ENCODE measurements at places on chromosomes 16 and 17. TPM values are rescaled to one million over a fixed set of nuclear protein-coding genes. Genes with fewer than 3 reads are reported as not detected.
A peak's percentile ranks its signal among the peaks of the same experiment; 100 is the strongest.

Gene ZNF624
- total RNA-seq: 3.8 TPM

- DNase-seq: peak; percentile 16
Measured at GRCh38 chr17:6427279-6427781, 7.6 kb downstream of the AIPL1 start.

DNA sequence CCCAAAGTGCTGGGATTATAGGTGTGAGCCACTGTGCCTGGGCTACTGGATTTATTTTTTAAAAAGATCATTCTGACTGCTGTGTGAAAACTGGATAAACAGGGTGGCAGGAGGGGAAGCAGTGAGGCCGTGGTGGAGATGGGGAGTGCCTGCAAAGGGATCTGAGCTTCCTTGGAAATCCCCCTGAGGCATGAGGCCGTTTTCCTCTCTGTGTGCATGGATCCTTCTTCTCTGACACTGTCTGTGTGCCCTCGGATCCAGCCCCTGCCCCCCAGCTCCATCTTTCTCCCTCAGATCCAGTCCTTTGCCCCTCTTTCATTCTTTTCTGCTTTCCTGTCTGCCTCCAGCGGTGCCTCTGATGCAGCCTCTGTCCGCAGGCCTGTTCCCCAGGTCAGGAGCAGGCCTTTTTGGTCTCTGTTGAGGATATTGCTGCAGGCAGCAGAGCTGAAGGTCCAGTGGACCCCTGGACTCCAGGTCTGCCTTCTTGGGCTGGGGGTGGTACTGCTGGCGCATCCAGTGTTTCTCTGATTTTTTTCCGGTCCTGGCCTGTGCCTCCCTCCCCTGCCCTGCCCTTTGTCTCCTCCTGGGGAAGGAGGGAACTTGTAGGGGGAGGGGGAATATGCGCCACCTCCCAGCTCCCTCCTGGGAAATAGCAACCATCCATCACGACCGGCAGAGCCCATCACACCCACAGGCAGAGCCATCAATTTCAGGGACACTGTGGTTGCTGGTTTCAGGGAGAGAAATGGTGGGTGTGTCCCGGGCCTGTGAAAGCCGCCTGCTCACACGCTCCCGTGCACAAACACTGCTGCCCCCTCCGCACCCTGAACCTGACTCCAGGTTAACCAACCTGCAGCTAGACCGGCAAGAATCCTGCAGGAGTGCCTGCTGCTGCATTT, 17.0 kb downstream of the MGAT5B start:
- DNase-seq: no peak

Gene CDIP1
- 4.2 TPM for total RNA-seq

- no peak for DNase-seq
Measured at GRCh38 chr17:43949781-43950180, 4.0 kb downstream of the PYY start.

DNA sequence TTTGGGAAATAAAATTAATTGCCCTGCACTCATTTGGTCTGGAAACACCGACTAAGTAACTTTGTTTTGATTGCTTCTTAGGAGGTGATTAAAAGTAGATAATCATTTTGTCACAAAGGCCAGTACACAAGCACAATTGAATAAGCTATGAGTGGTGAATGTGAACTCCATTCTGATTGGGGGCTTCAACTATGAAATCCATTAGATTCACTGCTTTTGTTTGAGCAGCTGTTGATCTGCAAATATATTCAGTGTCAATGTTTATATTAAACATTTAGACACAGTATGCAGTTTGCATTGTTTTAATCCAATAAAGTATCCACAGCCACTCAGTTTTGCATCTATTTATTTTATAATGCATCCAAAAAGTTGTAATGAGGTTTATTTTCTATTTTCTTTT, 817.5 kb downstream of the CDH11 start:
- no peak for DNase-seq
